Stimulated activated CD4-positive, alpha-beta T cell treated with anti-CD3 and anti-CD28 coated beads, Interleukin-2, amount 100 ng/mL, for 24 hours (primary cell): ENCODE measurements at places on chromosomes 2 and 18.

- DNase-seq = no peak
Observed at GRCh38 chr2:38547791-38548190, 54.9 kb downstream of the HNRNPLL start.

DNA sequence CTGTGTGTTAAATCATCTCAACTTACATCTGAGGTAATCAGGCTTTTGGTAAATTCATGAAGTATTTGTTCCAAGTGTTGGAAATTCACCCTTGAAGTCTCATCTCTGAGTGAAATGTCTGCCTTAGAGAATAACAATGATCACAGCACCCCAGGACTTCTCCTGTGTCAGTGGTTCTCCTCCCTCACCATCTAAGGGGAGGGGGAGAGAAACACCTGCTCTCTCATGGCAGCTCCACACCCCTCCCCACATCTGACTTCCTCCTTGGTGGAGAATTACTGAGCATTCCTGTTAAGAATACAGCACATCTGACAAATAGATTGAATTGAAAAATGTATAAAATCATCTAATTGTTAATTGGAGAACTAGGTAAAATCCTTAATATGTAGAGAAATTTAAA is 532.1 kb downstream of the RNF144A start:
- DNase-seq = no peak

DNA sequence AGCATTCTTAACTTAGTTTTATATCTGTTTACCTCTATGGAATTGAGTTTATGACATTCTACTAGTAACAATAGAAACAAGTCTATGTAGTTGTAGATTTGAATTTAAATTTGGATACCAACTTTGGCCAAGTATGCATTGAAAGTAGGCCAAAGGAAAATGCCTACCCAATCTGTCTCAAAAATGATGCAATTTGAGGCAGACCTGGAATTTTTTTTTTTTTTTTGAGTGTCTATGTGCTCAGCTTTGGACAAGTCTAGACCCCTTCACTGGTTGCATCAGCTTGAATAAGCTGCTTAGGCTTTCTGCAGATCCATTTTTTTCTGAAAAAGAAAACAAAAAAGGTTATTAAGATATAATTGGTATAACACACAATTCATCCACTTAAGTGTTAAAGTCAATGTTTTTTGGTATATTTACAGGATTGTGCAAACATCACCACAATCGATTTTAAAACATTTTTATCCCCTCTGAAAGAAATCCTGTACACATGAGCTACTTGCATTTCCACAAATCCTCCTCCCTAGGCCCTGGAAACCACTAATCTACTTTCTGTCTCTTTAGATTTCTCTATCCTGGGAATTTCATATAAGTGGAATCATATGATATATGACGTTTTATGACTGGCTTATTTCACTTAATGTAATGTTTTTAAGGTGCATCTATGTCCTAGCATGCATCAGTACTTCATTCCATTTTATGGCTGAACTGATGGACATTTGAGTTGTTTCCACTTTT is 185.1 kb upstream of the CCDC68 start:
- DNase-seq = no peak

DNA sequence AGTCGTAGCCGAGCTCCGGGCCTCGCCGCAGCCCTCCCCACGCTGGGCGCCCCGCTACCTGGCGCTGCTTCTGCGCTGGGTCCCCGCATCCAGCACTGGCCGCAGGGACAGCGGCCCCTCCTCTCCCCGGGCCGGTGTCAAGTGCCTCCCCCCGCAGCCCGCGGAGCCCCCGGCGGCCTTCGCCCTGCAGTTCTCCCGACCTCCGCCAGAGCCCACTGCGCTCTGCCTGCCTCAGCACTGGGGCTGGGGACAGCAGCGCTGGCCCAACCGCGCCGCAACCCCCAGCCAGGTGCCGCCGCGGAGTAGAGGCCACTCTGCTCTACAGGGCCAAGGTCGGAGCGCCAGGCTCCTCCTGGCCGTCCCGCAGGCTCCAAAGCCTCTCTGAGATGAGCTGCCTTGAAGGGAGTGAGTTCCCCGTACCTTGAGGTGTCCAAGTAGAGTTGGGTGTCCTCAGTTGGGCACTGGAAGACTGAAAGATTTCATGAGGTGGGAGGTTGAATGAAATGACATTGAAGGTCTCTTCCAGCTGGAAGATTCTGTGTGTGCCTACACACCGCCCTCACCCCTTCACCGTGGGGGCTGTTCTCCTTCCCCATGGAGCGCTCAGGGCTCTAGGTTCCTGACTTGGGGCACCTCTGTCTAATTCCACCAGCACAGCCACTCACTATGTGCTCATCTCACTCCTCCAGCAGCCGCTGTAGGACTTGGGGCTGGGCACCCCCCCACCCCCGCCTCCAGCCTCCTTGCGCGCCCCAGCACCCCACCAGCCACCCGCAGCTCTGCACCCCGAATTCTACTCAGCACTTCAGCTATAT is 854 bp upstream of the DNMT3A start:
- DNase-seq = peak; percentile 83

- DNase-seq = no peak
Observed at GRCh38 chr2:7476371-7476770, 559.2 kb downstream of the RNF144A start.

GRCh38 chr2:2881499-2881898 is 496.1 kb downstream of the EIPR1 start:
- no peak for DNase-seq

GRCh38 chr2:86026744-86027065 is 79.0 kb downstream of the POLR1A start:
- no peak for DNase-seq

DNA sequence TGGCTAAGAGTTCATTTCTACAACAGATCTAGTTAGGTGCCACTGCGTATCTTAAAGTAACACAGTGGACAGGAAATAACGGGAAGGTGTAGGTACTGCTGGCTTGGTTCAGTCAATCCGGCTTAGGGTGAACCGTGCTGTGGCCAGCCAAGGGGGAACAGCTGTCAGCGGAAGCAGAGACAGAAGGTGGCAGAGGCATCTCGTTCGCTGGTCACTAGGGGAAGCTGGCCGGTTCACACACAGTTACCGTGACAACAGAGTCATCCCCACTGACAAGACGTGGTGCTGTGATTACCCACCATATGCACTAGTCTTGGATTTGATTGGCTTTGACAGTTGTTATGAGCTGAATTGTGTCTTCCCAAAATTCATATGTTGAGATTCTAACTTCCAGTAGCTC is 58.8 kb upstream of the HDAC4 start:
- no peak for DNase-seq

GRCh38 chr18:36624451-36625167 is 204.2 kb downstream of the TPGS2 start:
- no peak for DNase-seq

DNA sequence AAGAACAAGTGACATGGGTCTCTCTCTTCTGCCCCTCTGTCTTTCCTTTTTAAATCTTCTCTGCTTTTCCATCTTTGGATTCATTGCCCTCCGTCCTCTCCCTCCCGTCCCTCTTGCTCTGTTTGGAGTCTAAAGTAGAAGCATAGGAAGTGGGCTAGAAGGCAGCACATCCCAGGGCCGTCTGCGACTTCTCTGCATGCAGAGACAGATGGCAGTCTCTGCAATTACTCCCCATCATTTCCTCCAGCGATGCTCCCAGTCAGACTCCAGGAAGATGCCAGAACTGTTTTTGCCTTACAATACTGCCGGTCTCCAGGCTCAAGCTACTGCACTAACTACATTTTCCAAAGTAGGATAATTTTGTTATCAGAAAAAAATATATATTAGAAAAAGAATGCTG is 35.2 kb upstream of the LPIN2 start:
- DNase-seq = no peak

DNA sequence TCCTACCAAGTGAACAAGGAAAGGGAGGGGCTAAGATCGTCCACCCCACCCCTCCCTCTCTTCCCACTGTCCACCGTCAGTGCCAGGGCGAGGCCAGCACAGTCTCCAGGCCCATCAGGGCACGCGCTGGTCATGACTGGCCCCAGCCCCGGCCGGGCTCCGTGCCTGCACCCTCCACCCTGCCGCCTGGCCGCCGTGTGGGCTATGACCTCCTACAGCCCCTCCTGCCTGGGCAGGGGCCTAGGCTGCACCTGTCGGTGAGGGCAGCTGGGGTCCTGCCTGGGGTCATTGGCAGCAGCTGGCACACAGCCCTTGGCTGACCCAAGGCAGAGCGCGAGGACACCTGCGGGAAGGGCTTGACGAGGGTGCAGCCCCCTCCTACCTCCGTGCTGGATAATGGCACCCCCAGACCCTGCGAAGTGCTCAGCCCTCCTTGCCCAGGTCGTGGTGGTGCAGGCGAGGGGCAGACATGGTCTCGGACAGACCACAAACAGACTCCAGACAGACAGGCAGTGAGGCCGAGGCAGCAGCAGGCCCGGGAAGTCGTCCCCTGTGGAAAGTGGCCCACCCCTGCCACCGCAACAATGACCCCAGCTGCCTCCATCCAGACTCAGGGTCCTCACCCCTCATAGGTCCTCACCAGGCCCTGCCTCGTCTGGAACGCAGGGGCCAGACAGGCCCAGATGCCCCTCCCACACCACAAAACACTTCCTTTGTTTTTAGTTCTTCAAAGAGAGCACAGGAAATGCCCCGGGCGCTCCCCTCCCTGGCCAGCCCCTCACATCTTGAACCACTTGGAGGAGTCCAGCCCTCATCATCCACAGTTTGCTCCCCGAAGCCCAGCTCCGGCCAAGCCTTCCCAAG is 43.1 kb upstream of the GPC1 start:
- no peak for DNase-seq

DNA sequence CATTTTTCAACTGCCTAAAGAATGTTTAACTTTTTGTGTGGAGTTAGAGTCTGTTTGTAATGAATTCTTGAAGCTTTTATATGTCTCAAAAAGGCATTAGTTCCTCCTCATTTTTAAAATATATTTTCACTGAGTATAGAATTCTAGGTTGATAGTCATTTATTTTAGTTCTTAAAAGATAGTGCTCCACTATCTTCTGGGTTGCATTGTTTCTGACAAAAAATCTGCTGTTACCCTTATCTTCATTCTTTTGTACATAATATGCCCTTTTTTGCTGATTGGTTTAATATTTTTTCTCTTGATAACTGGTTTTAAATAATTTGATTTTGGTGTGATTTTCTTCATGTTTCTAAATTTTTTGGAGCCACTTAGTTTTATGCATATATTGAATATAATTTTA is 754.7 kb upstream of the GYPC start:
- no peak for DNase-seq

GRCh38 chr18:60112369-60112768 is 212.6 kb downstream of the PMAIP1 start:
- DNase-seq = no peak

DNA sequence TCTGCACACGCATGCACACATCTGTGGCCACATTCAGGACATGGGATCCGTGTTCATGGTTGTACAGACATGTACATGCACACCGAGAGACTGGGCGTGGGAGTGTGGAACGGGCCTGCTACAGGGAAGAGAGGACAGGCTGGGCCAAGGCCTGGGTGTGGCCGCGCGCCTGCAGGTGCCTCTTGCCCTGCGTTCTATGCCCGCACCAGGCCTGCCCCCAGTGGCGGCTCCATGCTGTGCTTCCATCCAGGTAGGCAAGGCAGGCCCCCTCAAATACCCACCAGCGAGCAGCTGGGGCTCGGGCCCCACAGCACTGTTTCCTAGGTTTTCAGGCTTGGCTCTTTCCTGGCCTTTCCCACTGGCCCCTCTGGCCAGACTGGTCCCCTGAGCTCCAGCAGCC is 15.5 kb upstream of the PTMA start:
- DNase-seq = no peak

- DNase-seq = no peak
Observed at GRCh38 chr18:57649556-57650500, 28.2 kb upstream of the NARS1 start.

DNA sequence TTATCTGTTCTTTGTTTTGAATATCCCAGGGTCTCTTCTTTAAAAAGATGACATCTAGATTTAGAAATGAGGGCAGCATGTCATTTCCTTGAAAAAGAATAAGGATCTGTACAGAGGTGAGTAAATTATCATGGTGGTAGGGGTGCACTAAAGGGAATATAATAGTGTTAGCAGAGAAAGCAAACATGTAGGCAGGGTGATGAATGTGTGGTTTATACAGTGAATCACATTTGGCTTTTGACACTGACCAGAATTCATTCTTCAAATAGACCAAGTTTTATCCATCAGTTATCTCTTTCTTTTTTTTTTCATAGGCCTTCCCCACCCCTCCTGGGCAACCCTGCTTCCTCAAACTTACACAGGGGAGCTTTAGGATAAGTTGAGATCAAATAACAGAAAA is 184.5 kb upstream of the LRP1B start:
- DNase-seq = no peak

GRCh38 chr2:128303095-128303791 is 15.4 kb downstream of the HS6ST1 start:
- DNase-seq = no peak

DNA sequence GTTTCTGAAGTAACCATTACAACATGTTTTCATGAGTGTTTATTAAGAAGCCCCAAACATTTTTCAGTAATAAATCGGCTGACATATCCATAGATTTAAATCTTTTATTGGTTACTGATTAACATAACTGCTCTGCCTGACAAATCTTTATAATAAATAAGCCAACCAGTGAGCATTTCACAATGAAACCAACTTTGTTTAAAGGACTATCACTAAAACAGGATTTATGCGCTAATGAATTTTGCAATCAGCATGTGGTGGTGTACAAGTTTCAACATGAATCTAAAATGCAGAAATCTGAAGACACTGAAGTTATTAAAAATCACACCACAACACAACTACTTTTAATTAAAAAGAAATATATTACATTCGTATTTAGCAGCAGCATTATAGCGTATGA is 166.7 kb downstream of the MEIS1 start:
- DNase-seq = no peak

- DNase-seq = peak; percentile 35
Observed at GRCh38 chr2:47907039-47907781, 912 bp upstream of the FBXO11 start.

- peak; percentile 30 for DNase-seq
Observed at GRCh38 chr2:233084488-233084887, 24.3 kb downstream of the INPP5D start.
